HFFc6 (cell line): ENCODE measurements at places on chromosomes 3 and 15. TPM values are rescaled to one million over a fixed set of nuclear protein-coding genes. Genes with fewer than 3 reads are reported as not detected.
A peak's percentile ranks its signal among the peaks of the same experiment; 100 is the strongest.

The ACAP2 gene
- 42.4 to 47.4 TPM (median 42.7 TPM) in 3 replicates for total RNA-seq

The TMEM45A gene
- total RNA-seq = 24.7 to 35.4 TPM (median 34.4 TPM) in 3 replicates

The PLSCR2 gene
- total RNA-seq = not detected in 3 replicates

The CLASP2 gene
- total RNA-seq = 33.1 to 38.4 TPM (median 35.2 TPM) in 3 replicates

The CCR8 gene
- not detected in 2 replicates for total RNA-seq

The POPDC2 gene
- 0.53 to 0.95 TPM in 2 of 3 replicates, not detected in the other for total RNA-seq

The OR5H2 gene
- not detected in 3 replicates for total RNA-seq

The KCNMB2 gene
- not detected in 3 replicates for total RNA-seq

The KIF15 gene
- 4.3 to 11.3 TPM (median 8.6 TPM) in 3 replicates for total RNA-seq

The NR1I2 gene
- not detected in 3 replicates for total RNA-seq

The FGF12 gene
- 0.10 TPM in 1 of 3 replicates, not detected in the others for total RNA-seq

The ABCC5 gene
- total RNA-seq = 17.1 and 17.6 TPM in 2 replicates

The ERC2 gene
- total RNA-seq = not detected in 3 replicates

The PLA2G4E gene
- not detected in 2 replicates for total RNA-seq

DNA sequence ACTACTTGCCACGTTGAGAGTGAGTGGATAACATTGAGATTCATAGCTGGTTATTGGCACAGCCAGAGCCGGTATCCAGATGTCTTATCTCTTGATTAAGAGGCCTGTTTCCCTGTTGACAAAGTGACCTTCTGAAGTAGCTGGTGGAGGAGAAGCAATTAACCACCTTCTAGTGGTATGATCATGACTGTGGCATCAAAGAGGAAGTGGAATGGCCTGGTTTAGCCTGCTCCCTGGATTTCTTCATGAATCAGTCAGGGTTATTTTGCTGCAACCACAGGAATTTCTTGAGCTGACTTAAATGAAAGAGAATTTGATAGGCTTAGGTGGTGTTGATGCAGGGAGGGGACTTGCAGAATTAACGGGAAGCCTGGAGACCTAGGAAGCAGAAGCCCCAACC, 398.3 kb downstream of the MFSD1 start:
- DNase-seq = peak; percentile 76

DNA sequence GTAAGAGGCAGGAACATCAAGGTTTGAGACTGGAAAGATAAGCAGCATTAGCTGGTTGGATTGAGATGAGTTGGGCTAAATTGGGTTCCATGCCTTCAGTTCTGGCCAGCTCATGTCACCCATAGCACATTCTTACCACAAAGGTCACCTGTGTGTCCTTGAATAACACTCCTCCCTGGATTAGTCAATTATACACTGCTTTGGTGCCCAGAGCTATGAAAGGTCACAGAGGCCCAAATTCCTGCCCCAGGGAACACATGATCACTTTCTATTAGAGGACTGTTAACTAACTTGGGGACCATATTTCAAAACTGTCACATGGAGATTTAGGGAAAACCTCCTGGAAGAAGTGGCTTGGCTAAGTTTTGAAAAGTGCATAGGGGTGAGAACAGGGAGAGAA, 40.1 kb upstream of the XCR1 start:
- DNase-seq = no peak

DNA sequence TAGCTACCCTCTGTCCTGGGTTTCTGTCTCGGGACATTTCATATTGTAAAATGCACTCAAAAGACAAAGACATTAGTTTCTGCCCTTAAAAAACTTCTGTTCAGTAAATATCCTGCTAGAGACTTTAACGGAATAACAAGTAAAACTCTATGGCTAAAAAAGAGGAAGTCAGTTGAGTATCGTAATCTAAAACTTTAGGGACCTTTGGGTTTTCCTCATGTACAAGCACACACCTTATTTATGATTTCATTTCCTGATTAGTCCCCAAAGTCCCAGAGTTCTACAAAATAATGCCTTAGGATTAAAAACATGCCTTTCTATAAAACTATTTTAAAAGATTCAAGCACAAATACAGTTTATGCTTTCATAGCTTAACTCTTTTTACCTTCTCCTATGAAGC, 585.9 kb downstream of the UNC13C start:
- DNase-seq = no peak

DNA sequence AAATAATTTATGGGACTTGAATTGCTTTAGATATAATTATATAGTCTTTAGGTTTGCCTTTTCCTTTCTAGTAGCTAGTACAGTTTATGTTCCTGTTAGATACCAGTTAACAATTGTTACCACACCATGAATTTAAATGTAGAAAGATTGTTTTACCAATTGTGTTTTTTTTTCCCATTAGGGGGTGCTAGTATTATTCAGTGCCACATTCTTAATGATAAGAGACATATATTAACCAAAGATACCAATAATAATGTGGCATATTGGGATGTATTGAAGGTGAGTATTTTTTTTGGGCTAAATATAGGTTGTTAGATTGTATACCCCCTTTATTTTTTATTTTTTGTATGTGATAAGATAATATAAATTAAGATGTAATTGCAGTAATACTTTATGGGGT, 27.7 kb downstream of the WDR48 start:
- DNase-seq = no peak

DNA sequence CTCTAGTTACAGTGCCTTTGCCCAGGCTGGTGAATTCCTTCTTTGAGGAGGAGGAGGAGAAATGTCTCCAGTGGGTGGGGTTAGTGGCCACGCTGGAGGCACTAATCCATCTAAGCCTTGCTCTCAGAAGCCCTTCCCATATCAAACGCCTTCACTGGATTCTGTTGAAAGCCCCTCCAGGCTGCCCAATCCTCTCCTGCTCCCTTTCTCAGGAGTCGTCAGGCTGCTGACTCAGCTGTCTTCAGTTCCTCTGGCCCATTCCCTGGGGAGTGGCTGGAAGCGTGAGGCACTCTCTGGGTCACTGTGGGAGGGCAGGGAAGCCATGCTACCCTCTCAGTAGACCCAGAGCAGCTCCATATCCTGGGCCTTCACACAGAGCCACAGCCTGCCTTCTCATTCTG, 2.7 kb downstream of the AP2M1 start:
- DNase-seq = peak; percentile 43

- DNase-seq = no peak
These were observed 215.9 kb downstream of the MEIS2 start for GRCh38 chr15:36884518-36884875.

DNA sequence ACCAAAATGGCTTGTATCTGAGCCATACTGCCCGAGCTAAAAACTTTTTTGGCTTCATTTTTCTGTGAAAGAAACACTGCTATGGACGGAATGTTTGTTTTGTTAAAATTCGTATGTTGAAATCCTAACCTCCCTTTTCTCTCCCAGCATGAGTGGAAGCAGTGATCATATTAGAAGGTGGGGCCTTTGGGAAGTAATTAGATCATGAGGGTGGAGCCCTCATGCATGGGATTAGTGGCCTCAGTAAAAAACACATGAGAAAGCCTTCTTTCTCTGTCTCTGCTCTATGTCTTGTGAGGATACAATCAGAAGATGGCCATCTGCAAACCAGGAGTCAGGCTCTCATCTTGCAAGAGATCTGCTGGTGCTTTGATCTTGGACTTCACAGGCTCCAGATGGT, 7.4 kb upstream of the FNDC3B start:
- no peak for DNase-seq

- no peak for DNase-seq
These were observed 106.2 kb downstream of the DGKG start for GRCh38 chr3:186255703-186256331.

DNA sequence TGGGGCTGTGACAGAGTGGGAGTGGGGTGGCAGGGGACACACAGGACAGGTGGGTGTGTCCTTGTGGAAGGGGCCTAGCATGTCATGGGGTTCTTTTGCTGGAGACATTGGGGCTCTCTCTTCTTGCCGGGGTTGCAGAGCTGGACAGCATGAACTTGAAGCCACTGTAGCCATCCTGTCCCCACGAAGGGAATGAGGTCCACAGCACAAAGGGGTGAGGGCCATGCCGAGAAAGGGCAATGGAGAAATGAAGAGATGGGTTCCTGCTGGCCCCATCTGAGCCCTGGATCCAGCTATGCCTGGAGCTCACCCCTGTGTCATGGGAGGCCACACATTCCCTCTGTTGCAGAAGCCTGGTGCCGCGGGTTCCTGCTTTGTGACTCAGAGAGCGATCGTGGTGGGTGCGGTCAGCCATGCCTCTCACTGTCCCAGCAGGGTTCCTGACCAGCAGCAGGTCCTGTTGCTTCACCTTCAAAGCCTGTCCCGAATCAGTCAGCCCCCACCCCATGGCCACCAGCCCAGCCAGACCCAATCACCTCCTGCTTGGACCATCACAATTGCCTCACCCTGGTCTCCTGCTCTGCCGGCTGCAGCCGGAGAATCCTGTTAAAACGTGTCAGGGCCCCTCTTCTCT, 50.0 kb downstream of the DNAJB8 start:
- peak; percentile 82 for DNase-seq

- DNase-seq = no peak
These were observed 83.1 kb downstream of the HMG20A start for GRCh38 chr15:77503764-77504163.

DNA sequence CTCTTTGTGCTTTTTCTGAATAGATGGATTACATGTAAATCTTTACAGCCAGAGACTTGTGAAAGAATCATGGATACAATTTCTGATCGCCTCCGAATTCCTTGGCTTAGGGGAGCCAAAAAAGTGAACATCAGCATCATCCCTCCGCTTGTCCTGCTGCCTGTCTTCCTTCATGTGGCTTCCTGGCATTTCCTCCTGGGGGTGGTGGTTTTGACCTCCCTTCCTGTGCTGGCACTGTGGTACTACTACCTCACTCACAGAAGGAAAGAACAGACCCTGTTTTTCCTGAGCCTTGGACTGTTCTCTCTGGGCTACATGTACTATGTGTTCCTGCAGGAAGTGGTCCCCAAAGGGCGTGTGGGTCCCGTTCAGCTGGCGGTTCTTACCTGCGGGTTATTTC, 5.9 kb downstream of the ZDHHC23 start:
- DNase-seq = no peak

GRCh38 chr15:81155375-81156218, 21.5 kb downstream of the CFAP161 start:
- peak; percentile 51 for DNase-seq

- no peak for DNase-seq
These were observed 12.7 kb upstream of the SACM1L start for GRCh38 chr3:45676325-45677032.

DNA sequence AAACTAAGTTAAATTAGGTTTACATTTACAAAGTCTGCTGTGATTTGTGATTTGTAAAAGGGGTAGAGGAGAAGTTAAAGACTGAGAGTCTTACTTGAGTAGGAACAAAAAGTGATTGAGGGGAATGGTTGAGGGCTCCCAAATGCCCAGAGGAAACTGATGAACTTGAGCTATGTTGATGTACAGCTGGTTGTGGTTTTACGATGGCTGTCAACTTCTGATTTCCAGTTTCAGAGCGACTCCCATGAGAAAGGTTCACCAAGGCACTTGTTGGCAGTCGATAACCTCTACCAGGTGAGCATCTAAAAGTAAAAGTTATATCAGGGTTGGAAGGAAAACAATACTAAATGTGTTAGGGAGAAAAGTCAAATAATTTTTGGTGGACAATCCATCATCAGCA, 91.0 kb downstream of the XRN1 start:
- DNase-seq = no peak

- DNase-seq = no peak
These were observed 476.9 kb upstream of the TBL1XR1 start for GRCh38 chr3:177674186-177674585.

GRCh38 chr15:101048176-101048575, 129.0 kb downstream of the LRRK1 start:
- no peak for DNase-seq

- peak; percentile 66 for DNase-seq
These were observed 28.1 kb downstream of the RPSA start for GRCh38 chr3:39434574-39434973.

- DNase-seq = no peak
These were observed 155.6 kb downstream of the ADAM10 start for GRCh38 chr15:58593870-58594269.

- DNase-seq = no peak
These were observed 68.0 kb downstream of the NEO1 start for GRCh38 chr15:73120269-73120668.

GRCh38 chr3:21117370-21117769, 633.6 kb downstream of the ZNF385D start:
- DNase-seq = no peak

DNA sequence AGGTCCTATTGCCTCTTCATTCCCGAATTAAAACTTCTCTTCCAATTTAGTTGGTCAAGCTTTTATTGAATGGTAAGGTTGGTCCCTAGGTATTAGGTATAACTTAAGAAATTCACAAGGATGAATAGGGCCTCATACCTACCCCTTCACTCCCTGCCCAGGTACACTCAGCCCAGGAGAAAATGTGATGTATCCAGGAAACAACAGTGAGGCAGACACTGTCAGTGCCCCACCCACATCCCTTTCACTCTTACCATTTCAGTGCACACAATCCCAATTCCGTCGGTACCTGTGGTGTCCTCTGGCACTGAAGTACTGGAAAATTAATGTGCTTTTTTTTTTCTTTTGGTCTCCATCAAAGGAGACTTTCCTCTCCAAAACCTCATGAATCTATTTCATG, 10.5 kb upstream of the C3orf49 start:
- DNase-seq = no peak

DNA sequence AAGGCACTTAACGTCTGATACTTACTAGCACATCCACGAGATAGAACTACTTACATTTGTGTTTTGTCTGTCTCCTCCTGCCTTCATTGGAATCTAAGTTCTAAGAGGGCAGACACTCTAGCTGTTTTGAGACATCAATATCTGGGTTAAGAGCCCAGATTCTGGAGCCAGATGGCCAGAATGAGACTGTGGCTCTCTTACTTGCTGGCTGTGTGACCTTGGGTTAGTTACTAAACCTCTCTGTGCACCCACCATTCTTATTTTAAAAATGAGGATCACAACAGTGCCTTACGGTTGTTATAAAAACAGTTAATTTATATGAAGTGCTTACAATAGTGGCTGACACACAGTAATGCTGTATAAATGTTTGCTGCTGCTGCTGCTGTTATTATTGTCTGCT, 7.7 kb downstream of the STARD5 start:
- no peak for DNase-seq

DNA sequence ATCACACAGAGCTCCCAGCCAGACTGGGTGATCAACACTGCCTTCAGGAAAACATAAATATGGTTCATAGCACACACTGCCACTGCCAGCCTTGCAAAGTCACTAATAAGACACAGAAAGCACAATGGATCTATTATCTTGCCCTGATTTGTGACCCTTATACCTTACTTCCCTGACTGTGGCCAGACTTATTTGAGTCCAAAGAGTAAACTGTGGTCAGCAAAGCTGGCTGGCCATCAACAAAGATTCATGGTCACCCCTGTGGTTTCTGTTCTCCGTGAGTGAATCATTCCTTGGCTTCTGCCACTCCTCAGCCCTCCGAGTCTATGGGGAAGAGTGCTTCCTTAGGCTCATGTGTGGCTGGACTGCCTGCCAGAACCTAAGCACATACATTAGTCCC, 437.7 kb downstream of the RAP2B start:
- DNase-seq = peak; percentile 81

- no peak for DNase-seq
These were observed 86.3 kb downstream of the ARNT2 start for GRCh38 chr15:80490431-80490990.

- no peak for DNase-seq
These were observed 89.2 kb upstream of the RORA start for GRCh38 chr15:61318301-61318700.

GRCh38 chr3:190016966-190017365, 103.7 kb downstream of the P3H2 start:
- DNase-seq = no peak

- DNase-seq = no peak
These were observed 75.6 kb upstream of the NAALADL2 start for GRCh38 chr3:174783502-174783901.

- no peak for DNase-seq
These were observed 4.8 kb downstream of the AQP9 start for GRCh38 chr15:58142827-58143461.
